ENCODE measurements at places on chromosomes 16 and 17.

DNA sequence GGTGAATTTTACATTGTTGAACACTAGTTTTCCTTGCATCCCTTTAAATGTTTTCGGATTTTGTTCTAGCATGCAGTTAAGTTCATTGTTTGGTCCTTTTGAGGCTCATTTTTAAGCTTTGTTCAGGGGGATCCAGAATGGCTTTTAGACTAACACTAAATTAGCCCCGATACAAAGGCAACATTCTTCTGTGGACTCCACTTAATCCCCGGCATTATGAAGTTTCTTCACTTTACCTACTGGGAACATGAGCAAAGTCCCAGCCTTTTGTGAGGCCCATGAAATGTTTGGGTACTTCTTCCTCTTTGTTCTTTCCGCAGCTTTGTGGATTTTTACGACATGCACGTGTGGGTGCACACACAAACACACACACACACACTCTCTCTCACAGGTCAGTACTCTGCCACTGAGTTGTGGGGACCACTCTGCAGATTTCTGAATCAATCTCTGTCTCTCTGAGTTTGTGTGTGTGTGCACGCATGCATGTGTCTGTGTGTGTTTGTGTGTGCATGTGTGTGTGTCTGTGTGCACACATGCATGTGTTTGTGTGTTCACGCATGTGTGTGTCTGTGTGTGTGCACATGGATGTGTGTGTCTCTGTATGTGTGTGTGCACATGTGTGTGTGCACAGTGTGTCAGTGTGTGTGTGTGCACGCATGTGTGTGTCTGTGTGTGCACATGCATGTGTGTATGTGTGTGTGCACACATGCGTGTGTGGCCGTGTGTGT, 240.4 kb upstream of the TNRC6C start:
- DNase-seq = no peak

DNA sequence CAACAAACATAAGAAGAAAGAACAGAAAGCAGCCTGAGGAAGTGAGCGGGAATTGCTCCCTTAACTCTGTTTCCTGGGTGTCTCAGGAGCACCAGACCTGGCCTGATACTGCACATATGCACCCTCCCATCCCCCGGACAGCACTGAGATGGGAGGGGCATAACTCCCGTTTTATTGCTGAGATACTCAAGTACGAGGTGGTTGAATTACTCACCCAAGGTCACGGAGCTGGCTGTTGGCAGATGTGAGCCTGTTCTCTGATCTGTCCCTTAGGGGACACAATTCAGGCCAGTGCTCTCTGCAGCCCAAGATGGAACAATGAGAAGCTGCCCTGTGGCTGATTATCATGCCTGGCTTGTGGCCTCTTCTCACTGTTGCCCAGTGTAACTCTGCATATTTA, 9.1 kb upstream of the MED9 start:
- DNase-seq = no peak

GRCh38 chr17:51650202-51650601, 389.9 kb downstream of the UTP18 start:
- no peak for DNase-seq

DNA sequence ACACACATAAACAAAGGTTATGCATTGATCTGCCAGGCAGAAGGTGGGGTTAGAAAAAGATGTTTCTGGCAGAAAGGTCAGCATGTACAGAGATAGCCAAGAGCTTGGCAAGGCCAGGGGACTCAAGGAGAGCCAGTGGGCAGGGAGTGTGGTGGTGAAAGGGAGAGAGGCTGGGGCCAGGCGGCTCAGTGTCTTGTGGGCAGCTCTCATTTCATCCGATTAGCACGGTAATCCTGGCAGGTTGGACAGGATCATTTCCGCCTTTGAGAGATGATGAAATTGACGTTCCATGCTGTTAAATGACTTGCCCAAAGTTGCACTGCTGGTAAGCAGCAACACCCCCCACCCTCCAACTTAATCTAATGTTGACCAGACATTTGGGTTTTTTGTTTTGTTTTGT, 3.6 kb downstream of the CHD9 start:
- no peak for DNase-seq

DNA sequence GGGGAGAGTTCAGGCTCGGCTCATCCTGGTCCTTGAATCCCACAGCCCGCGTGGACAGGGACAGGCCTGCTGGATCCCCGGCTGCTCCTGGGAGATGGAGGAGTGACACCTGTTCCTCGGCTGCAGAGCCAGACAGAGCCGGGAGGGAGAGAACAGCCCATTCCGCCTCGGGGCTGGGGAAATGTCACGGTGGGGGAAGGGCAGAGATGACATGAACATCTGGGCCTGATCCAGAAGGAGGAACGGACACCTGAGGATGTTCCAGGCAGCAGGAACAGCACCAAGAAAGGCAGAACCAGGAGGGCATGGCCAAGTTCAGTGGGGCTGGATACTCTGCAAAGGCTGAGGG, 2.1 kb downstream of the ZNF764 start:
- DNase-seq = no peak

DNA sequence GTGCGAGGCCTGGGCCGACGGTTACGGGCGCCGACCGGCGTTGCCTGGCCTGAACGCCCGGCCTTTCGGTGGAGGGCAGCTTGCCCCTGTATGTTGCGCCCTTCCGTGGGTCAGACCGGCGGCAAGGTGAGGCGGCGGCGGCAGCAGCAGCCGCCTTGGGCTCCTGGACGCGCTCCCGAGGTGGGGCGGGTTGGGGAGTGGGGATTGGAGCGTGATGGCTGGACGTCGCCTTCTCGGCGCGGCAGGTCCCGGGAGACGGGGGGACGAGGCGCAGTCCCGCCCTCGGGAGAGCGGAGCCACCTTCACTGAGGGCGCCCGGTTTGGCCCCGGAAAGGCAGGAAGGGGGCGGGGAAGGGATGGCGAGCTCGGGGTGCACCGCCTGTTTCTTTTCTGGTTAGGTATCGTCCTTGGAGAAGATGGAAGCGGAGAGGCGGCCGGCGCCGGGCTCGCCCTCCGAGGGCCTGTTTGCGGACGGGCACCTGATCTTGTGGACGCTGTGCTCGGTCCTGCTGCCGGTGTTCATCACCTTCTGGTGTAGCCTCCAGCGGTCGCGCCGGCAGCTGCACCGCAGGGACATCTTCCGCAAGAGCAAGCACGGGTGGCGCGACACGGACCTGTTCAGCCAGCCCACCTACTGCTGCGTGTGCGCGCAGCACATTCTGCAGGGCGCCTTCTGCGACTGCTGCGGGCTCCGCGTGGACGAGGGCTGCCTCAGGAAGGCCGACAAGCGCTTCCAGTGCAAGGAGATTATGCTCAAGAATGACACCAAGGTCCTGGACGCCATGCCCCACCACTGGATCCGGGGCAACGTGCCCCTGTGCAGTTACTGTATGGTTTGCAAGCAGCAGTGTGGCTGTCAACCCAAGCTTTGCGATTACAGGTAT, 671 bp downstream of the DGKE start:
- peak; percentile 79 for DNase-seq

DNA sequence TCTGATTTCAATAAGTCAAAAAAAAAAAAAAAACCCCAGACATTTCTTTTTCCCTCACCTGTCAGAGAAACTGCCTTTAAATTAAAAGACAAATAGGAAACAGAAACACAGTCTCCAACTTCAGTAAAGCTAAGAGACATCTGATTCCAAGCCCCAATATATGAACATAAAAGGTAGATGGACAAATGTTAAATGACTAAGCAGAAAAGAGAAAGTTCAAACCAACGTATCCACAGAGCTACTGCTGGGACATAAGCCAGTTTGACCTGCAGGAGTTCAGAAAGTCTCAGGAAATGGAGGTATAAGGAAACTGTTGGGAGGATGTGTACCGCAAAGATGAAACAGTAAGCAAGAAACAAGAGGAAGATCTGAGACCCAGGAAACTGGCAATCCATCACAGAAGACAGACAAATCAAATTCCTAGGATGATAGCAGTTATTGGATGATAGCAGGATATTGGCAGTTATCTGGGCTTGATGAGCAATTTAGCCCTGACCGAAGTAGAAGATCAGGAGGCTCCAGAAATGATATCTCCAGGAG, 135.0 kb downstream of the BRIP1 start:
- DNase-seq = no peak

DNA sequence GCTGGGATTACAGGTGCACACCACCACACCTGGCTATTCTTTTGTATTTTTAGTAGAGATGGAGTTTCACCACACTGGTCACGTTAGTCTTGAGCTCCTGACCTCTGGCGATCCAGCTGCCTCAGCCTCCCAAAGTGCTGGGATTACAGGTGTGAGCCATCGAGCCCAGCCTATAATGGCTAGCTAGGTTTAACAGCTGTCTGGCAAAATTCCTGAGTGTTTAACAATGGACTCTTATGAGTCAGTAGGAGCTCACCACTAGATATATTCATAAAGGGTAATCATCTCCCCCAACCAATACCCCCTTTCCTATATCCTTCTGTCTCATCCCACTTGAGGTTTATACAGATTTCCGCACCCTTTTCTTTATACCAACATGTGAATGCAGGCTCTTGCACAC, 91.5 kb upstream of the CDH13 start:
- DNase-seq = no peak

DNA sequence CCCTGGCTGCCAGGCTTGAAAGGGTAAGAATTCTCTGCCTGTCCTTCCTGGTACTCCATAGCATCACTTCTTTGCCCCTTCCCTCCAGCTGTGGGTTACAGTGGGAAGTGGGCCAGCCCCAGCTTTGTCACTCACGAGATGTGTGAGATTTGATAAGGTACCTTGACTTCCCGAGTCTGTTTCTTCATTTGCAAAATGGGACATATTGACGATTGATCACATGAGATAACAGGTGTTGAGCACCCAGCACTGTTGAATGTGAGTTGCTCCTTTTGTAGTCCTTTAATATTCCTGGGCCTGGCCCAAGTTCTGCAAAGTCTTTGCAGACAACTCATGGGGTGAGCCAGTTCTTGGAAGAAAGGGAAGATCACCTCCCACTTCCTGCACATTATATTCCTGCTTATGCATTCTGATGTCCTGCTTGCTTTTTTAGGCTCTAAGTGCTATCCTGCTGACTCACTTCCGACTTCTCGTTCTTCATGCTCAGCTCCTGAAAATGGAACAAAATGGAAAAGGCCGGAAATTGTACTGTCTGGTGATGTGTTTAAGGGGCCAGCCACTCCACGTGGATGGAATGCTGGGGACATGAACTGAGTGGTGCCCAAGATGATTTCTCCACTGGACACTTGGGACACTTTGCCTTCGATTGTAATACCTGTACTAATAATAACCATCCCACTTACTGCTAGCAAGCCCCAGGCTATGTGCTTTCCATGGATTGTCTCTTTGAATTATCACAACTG, 8.3 kb upstream of the NLK start:
- no peak for DNase-seq

DNA sequence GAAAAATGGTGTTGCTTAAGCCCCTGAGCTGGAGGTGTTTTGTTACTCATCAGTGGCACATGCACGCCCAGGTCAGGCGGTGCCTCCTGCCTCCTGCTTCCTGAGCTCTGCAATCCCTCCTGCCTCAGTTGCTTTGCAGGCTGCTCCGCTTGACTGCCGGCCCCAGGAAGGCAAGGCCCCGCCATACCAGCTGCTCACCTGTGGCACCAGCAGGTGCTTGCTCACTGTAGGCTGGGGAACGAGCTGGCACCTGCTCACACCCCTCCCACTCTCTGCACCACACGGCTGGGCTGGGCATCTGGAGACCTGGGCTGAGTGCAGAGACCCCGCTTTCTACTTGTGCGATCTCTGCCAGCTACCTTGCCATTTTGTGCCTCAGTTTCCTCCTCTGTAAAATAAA, 200.2 kb downstream of the RBFOX3 start:
- DNase-seq = no peak
